ENCODE measurements at places on chromosomes 11 and 22. TPM values are rescaled to one million over a fixed set of nuclear protein-coding genes. Genes with fewer than 3 reads are reported as not detected.

The FAM227A gene
- 9.9 TPM for total RNA-seq

The POU2AF1 gene
- 5.8 TPM for total RNA-seq

The SMIM38 gene
- 0.74 TPM for total RNA-seq

The SYCE3 gene
- not detected for total RNA-seq

The PYGM gene
- 3.8 TPM for total RNA-seq

- no peak for DNase-seq
Measured at GRCh38 chr11:63826471-63827190, 12.3 kb upstream of the MARK2 start.

DNA sequence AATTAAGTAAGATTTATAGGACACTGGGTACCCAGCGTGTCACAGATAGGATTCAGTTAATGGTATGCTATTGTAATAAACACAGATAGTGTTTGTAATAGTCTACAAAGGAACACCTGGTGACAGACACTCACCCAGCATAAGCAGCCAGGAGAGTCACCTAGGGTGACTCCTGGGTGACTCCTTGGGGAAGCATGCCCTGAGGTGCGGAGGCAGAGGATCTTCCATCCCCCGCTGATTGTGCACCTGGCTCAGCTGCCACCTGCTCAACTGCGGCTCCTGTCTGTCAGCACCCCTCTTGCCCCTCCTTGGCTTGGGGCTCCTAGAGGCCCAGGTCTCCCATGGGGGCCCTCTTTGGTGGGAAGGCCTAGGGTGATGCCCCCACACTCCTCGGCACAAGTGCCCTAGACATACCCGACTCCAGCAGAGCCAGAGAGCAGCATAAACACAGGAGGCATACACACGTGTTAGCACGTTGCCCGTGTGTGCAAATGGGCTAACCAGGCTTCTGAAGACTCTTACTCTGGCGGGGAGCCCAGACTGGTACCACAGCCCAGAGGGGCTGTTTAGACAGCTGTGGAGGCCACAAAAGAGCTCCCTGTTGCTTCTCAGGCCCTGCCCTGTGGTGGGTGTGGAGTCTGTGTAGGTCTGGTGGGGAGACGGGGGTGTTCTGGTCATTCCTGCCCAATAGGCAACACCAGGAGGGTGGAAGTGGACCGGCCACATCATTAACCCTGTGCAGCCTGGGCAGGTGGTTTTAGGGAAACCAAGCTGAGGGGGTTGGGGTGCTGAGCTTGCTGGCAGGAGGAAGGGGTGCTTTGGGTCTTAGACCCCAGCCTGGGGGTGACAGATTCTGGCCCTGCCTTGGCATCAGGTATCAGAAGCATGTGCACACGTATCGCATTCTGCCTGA, 3.0 kb downstream of the INPPL1 start:
- DNase-seq, result no peak

DNA sequence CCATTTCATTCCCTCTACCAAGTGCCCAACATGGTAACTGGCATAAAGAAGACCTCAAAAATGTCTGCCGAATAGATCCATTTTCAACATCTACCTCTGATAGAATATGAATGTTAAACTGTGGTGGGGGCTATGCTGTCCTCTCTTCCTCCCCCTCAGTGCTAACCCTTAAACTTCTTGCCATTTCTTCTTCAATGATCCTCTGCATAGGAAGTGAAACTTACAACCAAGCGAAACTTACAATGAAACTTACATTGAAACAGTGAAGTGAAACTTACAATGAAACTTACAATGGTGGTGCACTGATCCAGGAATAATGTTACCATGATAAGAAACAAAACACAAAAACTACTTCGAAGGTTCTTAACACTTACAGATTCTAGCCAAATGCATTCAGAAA, 4.7 kb downstream of the RTCB start:
- DNase-seq, result no peak

DNA sequence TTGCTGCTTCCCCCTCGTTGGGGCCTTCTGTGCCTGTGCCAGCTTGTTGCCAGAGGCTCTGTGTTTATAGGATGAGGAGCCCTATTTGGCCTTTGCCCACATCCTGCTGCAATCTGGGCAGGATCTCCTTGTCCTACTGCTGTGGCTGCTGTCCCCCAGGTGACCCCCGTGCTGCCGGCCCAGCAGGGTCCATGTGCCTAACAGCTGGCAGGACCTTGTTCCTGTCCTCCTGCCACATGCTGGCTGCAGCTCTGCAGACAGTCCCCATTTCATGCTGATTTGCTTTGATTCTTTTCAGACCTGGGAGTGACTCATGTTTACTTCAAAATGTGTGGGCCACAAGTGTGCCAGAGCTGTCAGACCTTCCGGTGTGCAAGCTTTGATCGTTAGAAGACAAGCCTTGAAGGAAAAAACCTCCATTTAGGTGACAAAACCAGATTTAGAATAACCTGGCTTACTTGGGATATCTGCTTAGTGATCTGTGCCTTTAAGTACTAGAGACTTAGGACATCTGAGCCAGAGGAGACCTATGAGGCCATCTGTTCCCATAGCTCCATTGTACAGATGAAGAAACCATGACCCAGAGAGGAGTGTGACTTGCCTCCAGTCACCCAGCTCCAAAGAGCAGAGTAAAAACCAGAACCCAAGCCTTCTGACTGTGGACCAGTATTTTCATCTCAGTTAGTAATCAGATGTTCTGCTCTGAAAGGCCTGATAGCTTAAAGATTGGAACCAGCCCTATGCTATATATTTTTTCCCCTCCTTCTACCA, 11.1 kb downstream of the NAV2 start:
- DNase-seq, result peak; percentile 63

GRCh38 chr11:3683039-3683438, 11.9 kb upstream of the CHRNA10 start:
- no peak for DNase-seq

- DNase-seq, result no peak
Measured at GRCh38 chr11:16946477-16947282, 67.5 kb downstream of the PLEKHA7 start.

DNA sequence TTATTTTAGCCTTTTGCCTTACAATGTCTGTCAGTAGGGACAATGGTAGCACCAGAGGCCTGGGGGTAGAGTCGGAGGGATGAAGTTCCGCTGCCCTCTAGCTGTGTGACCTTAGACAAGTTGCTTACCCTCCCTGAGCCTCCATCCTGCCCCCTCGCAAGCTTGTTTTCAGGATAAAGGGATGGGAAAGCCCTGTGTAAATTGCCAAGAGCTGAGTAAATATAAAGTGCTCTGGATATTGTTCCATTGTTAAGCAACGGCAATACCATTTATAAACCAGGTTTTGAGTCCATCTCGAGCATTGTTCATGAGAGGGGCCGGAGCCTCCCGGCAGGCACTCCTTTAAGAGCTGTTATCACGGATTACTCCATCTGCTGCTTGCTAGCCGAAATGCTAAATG, 72.9 kb downstream of the ZBTB16 start:
- DNase-seq, result no peak

GRCh38 chr11:40037005-40037404, 1422.4 kb downstream of the LRRC4C start:
- DNase-seq, result peak; percentile 17

- DNase-seq, result no peak
Measured at GRCh38 chr22:43319661-43320486, 23.3 kb downstream of the SCUBE1 start.

- DNase-seq, result peak; percentile 70
Measured at GRCh38 chr11:72683782-72684200, 9.6 kb upstream of the PDE2A start.

GRCh38 chr22:40348025-40348658, 1.8 kb downstream of the ADSL start:
- DNase-seq, result peak; percentile 51

GRCh38 chr11:28981381-28981780, 873.2 kb downstream of the METTL15 start:
- DNase-seq, result no peak
